ENCODE measurements at places on chromosomes 3 and 15.

DNA sequence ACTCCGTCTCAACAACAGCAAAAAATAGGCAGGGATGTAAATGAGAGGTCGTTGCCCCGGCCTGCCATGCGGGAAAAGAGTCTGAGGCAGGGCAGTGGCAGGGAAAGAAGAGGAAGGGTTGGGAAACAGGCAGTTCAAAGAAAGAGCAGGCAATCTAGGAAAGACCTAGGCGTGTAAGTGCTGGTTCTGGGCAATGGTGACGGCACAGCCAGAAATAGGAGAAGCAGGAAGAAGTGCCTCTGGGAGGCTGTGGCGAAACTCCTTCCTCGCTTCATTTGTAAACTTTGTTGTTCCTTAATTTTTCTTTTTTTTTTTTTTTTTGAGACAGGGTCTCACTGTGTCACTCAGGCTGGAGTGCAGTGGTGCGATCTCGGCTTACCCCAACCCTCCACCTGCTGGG, 4.3 kb downstream of the SLC51A start:
- no peak for DNase-seq

- no peak for DNase-seq
Observed at GRCh38 chr3:139280027-139280671, 63.7 kb upstream of the MRPS22 start.

DNA sequence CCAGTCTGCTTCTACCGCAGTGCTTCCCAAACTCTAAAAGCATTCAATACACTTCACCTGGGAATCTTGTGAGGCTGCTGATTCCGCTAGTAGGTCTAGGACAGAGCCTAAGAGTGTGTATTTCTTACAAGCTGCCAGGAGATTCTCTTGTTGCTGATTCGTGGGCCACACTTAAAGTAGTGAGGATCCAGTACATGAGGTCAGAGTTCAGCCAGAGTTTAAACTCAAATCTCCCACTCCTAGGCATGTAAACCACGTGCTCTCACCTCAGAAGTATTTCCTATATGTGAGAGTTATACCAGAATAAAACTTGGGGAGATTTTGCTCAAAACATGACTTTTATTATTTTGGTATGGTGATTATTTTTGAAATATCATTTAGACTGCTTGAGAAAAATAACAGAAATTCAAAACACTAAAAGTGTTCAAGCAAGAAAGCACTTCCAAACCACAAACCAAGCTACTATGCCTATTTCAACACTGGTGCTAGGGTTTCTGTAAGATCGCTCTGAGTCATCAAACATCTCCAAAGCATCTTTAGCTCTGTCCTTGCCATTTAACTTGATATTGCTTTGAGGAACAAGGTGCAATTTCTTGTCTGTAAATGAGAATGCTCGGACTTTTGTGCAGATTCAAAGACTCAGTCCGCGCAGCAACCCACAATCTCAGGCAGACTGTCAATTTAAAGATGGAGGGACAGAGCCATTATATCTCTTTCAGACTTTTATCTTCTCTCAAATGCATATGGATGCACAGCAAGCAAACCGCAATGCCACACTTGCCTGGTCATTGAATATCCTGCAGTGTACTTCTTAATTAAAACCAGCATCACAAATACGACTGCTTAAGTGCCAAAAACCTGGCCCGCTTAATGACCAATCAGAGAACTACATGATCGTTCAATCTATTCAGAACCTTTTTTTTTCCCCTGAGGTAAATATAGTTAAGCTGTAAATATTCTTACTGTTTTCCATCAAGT, 59.8 kb downstream of the AGTR1 start:
- DNase-seq = peak; percentile 95

DNA sequence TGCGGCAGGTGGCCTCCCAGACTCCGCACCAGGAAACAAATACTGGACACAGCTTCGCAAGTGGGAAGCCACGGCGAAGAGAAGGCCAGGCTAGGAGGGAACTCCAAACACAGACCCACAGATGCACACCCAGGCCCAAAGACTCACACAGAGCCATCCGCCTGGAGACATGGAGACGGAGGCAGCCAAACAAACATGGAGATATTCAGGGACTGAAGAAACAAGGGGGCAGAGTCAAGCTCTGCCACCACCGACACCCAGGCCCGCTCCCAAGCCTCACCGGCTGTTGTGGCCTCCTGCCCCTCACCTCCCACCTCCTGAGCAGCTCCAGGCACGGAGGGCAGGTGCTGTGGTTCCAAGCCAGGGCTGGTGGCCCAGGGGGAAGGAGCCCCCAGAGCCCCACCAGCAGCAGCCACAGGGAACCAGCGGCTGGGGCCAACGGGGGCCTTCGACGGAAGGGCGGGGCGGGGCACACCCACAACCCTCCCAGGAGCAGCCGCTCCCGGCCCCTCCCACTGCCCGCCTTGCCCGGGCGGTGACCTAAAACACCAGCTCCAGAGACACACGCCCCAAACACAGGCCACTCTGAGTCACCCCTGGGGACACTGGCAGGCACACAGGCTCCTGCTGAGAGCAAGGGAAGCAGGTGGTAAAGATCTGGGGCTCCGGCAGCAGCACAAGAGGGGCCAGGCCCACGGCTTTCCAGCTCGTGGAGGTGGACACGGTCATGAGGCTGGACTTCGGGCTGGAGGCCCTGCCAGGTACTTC, 31.9 kb downstream of the TNK2 start:
- DNase-seq = no peak

DNA sequence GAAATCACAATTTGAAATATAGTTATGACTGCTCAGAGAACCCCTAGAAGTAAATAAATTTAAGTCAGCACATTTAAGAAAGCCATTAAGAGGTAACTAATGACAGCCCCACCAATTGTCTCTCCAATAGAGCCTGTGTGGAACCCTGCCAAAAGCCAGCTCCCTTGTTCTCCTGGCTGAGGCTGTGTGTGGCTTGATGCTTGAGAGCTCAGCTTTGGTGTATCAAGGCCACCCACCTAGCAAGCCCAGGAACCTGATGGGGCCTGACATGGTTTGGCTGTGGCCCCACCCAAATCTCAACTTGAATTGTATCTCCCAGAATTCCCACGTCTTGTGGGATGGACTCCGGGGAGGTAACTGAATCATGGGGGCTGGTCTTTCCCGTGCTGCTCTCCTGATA, 106.9 kb downstream of the LRRN1 start:
- DNase-seq = no peak

DNA sequence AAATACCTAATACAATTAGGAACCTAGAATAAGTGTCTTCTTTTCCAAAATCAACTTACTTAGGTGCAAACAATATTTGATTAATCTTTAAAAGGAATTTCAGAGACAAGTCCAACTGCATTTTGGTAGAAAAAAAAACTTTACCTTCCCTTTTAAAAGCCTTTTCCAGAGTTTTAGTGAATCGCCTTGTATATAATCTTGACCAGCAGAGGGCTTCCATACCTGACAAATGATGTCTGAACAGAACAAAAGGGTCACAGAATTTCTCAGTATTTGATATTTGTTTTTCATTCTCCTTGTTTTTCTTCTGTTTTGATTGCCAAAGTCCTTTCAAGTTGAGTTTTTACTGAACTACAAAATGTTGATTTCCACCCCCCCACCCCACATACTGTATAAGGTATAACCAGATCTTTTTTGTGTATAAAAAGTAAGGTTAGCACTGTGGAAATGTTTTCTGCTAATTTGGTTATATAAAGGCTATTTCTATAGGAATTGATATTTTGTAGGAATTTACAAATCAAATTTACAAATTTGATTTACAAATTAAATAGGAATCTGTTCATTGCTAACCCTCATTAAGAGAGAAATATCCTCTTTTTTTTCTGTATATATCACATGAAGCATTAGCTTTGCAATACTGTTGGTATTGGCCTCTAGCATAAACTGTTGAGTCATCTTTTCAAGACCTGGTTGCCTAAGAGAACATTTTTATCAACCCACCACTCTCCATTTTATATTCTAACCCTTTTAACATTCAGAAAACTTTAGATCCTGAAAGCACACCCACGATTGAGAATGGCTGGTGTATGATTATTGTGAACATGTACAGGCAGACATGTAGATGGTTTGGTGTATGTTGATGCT, 464.1 kb upstream of the RARB start:
- DNase-seq = peak; percentile 77

DNA sequence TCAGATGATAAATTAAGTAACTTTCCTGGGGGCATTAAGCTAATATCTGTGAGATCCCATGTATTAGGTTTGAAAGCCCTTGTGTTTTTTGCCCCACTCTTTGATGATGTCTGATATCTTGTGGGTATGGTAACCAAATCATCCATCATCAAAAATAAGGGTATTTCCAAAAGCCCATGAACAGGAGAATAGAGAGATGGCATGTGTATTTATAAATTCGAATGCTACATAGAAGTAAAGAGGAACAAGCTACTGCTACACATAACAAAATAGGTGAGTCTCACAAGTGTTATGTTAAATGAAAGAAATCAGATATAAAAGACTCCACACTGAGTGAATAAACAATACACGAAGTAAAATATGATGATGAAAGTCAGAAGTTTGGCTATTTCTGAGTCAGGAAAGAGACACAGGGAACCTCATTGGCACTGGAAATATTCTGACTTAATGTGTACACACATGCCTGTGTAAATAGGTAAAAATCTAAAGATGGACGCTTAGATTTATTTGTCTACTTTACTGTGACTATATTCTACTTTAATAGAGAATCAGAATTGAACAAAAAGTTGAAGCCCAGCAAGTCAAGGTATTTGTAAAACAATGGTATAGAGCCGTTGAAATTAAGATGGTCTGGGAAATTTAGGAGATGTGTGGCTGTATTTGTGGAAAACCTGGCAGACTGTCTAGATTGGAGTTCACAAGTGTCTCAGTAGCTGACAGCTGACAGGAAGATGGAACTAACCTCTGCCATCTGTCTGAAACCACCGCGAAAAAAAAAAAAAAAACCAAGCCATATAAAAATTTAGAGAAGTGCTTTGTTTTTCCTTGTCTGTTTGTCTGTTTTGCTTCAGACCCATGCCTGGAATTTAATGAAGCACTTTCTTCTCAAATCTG, 111.0 kb upstream of the TGFBR2 start:
- DNase-seq = no peak

GRCh38 chr3:98114264-98114663, 16.3 kb upstream of the OR5H1 start:
- DNase-seq = no peak

DNA sequence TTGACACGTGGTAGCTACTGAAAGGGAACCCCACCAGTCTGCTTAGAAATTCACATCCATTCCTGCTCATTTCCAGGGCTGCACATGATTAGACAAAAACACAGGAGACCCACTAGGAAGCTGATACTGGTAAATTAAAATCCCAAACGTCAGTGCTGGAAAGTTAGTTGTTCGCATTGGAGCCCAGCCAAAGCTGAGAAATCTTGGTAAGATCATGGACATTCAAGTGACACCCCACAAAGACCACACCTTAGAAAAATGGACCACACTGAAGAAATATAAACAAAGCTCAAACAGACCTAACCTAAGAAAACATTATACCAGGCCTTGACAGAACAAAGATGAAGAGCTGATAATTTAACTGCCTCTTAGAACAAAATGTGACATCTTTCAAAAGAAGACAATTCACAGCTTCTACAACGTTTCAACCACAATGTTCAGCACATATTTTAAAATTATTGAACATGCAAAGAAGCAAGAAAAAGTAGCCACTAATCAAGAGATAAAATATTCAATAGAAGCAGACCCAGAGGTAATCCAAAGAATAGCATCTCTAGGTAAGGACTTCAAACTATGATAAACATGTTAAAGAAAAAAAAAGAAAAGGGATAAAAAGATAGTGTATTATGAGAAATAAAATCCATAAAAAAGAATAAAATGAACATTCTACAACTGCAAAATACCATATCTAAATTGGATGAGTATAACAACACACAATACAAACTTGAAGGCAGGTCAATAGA, 20.4 kb downstream of the RAD18 start:
- DNase-seq = no peak

DNA sequence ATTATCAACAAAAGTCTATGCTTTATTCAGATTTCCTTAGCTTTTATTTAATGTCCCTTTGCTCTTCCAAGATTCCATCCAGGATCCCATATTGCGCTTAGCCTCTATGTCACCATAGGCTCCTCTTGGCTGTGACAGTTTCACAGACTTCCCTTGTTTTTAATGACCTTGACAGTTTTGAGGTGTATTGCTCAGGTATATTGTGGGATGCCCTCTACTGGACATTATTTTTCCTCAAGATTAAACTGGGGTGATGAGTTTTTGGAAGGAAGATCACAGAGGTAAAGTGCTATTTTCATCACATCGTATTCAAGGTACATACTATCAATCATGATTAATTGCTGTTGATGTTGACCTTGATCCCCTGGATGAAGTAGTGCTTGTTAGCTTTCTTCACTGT, 99.1 kb upstream of the SMAD3 start:
- no peak for DNase-seq

DNA sequence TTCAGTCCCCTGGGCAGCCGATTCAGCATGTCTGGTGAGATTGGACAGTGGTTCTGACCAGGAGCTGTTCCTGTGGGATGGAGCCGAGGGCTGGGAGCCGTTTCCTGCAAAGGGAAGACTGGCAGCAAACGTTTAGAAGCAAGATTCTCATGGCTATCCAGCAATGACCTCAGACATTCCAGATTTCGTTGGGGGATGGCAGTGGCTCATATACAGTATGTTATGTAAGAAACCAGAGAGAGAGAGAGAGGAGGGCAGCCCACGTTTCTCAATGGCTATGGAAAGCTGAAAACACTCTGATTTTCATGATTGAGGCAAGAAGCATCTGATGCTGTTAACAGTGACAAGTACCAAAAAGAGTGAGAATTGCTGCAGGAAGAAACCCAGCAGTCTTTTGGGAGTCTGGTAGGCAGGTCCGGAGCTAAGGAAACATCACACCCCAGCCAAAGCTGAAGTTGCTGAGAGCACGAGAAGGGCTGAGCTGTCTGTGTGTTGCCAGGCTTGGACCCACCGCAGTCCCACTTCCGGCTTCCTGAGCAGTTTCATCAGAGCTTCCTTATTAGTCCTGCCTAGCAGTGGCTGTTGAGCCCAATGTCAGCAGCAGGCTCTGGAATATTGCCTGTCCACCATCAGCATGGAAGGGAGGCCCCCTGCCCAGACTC, 25.6 kb upstream of the VPS8 start:
- peak; percentile 84 for DNase-seq

GRCh38 chr15:79091204-79091867, 756 bp upstream of the RASGRF1 start:
- DNase-seq = peak; percentile 12

GRCh38 chr3:48084170-48084569, 68.0 kb upstream of the MAP4 start:
- DNase-seq = no peak

- peak; percentile 52 for DNase-seq
Observed at GRCh38 chr3:104939196-104939595, 427.5 kb upstream of the ALCAM start.

Measured in choroid plexus epithelial cell (primary cell).